H4 (cell line): ENCODE measurements at places on chromosomes 2 and 18. TPM values are rescaled to one million over a fixed set of nuclear protein-coding genes. Genes with fewer than 3 reads are reported as not detected.

The TRIM43B gene
- not detected in 2 replicates for total RNA-seq

The FZD7 gene
- total RNA-seq, result 19.0 and 25.2 TPM in 2 replicates

The IL36G gene
- not detected in 2 replicates for total RNA-seq

The ALLC gene
- total RNA-seq, result not detected in 2 replicates

The ST8SIA5 gene
- total RNA-seq, result under 0.01 and 0.48 TPM in 2 replicates

The CD207 gene
- not detected in 2 replicates for total RNA-seq

The SPATS2L gene
- total RNA-seq, result 55.5 and 68.1 TPM in 2 replicates

The FHOD3 gene
- total RNA-seq, result 4.9 and 6.1 TPM in 2 replicates

The TLX2 gene
- not detected in 2 replicates for total RNA-seq

The HOXD4 gene
- not detected in 2 replicates for total RNA-seq

The CCDC88A gene
- 18.7 and 19.8 TPM in 2 replicates for total RNA-seq

The RAB6D gene
- not detected in 2 replicates for total RNA-seq

The ATAD2B gene
- total RNA-seq, result 2.3 and 2.6 TPM in 2 replicates

The DCC gene
- total RNA-seq, result 0.02 and 1.0 TPM in 2 replicates

The COX7A2L gene
- total RNA-seq, result 194 and 221 TPM in 2 replicates

DNA sequence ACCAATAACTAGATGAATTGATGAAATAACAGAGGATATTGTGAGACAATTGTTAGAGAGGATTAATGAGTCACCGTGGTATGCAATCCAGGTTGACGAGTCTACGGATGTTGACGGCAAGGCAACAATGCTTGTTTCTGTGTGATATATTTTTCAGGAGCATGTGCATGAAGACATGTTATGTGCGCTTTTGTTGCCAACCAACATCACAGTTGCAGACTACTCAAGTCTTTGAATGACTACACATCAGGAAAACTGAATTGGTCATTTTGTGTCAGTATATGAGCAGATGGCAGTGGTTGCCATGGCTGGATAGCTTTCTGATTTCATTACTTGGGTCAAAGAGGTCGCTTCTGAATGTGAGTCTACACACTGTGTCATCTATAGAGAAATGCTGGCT lies 96.8 kb upstream of the CRACDL start:
- no peak for DNase-seq

DNA sequence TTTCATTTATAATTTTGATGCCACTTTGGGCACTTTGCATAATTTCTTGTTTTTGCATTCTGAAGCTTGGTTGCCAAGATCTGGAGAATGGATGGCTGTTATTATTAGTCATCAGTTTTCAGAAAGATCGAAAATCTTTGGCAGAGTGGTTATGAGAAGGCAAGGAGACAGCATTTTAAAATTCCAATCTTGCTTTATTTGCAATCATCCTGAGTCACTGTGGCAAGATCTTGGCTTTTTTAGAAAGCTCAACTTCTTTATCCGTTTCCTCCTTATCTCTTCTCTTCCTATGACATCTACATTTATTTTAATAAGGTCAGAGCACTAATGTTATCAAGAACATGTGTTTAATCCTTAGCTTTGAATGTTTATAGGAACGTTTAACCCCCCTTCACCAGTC lies 31.1 kb upstream of the EIF2AK3 start:
- DNase-seq, result no peak

DNA sequence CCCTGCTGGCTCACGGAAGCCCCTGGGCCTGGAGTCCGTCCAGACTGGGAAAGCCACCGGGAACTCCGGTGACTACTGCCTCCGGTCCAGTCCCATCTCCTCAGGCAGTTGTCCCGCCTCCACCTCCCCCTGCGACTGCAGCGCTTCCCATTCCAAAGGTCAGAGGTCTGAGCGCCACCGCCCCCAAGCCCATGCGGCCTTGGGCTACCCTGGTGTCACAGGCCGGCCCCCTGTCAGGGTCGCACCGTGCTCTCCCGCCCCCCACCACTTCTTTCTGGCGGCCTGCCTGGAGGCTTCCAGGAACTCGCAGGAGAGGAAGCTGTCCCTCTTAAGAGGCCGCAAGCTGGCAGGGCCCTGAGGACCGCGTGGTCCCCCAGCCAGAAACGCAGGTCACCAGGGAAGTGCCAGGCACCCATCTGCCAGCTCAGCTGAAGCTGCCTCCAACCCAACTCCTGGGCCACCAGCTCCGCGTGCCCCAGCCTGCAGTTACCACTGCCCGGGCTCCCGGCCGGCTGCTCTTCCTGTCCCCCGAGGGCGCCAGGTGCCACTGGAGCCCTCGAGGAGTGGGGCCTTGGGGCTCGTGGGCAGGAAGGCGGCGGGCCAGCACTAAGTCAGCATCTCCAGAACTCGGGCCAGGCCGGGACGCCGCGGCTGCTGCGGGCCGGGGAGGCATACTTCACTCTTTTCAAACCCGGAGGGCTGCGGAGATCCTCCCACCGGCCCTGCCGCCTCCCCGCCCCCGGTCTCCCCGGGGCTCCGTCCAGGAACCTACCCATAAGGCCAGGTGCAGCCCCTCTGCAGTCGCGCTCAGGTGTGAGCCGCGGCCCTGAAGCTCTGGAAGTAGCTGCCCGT lies 83.3 kb upstream of the POMC start:
- no peak for DNase-seq

DNA sequence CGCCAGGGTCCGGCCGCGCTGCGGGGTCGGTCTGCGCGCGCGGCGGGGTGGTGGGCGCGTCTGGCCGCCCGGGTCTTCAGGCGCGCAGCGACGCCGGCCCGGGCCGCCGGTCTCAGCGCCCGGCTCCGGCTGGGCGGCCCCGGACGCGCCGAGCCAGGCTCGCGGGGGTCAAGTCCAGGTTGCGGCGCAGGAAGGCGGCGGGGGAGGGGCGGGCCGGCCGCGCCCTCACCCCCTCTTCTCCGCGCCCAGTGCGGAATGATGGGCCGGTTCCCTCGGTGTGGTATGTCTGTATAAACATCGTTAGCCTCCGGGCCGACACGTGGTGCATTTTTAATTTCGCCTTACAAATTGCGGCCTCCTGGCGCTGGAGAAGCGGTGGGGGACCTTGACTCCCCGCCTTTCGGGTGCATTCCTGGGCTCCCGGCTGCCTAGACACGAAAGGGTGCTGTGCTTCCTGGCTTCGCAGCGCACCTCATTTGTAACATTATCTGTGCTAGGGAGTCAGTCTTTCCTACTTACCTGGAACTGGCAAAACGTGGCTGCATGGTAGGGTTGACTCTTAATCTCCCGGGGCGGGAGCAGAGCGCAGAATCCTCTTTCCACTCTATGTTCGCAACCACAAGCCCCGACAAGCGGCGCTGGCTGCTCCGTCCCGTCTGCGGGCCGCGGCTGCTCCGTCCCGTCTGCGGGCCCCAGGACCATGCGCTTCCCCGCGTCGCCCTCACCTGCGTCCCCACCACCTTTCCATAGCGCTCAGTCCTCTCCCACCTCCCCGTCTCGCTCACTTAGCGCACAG lies 69.0 kb downstream of the CTAGE1 start:
- DNase-seq, result peak; percentile 73

- DNase-seq, result no peak
Measured at GRCh38 chr2:219448776-219449341, 14.2 kb downstream of the SPEG start.

DNA sequence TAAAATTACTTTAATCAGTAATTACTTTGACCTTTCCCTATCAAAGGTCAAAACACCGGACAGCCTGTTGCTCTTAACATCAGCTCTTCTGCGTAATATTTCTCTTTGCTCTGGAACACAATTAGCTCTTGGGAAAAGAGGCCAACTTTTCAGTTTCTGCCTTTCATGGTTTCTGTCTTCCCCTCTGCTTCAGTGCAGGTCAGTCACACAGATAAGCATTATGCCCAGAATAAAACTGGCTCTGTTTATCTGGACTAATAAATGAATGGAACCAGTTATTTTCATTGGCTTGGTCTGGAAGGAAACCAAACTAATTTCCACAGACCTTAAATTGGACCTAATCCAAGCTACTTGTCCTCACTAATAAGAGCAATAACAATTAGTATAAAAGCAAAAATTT lies 26.2 kb upstream of the GALNT3 start:
- DNase-seq, result no peak

DNA sequence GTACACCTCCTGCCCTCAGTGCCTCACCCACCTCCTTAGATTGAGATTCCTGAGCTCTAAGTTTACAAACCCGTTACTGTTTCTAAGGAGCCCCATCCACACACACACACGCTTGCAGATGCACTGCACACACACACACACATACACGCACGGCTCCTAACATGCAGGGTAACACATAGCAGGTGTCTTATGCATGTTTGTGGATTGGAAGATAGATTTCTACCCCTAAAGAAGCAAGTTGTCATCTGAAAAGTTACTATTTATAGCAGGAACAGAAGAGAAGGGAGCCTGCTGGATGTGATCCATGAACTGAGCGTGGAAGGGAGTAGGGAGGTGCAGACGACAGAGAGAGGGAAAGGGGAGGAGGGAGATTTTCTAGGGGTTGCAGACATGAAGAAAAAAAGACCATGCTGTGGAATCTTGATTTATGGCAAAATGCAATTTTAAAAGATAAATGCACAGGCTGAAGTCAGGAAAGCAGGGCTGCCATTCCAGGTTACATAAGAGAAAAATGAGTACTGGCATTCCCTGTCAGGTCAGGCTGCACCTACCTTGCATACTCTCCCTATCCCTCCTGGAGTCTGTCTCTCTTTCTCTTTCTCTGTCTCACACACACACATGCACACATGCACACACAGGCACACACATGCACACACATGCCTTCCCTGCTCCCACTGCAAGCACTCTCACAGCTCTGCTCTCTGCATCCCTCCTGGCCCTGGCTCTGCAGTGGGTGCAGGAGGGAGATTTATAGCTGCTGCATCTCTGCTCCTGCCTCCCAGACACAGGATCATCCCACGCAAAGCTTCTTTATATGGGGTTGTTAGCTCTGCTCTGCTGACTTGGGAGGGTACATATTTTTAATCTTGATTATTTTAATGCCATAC lies 192.6 kb upstream of the MYT1L start:
- no peak for DNase-seq

DNA sequence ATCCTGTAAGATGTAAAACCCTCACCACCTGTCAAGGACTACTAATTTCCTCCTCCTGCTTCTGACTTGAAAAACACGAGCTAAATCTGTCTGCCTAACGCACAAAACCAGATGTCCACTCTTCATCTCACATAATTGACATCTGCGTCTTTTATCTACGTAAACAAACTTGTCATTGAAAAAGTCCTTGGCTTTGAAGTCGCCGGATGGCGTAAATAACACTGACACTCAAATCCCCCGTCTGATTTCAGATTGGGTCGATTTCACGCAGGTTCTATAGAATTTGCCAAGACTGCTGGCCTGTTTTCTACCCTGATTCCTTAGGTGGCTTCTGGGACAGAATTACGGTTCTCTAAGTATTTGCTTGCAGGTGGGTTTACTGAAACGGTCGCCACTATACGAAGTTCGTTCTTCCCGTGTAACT lies 539 bp upstream of the MOB4 start:
- no peak for DNase-seq

GRCh38 chr2:84640411-84640810 lies 124.1 kb downstream of the DNAH6 start:
- no peak for DNase-seq

DNA sequence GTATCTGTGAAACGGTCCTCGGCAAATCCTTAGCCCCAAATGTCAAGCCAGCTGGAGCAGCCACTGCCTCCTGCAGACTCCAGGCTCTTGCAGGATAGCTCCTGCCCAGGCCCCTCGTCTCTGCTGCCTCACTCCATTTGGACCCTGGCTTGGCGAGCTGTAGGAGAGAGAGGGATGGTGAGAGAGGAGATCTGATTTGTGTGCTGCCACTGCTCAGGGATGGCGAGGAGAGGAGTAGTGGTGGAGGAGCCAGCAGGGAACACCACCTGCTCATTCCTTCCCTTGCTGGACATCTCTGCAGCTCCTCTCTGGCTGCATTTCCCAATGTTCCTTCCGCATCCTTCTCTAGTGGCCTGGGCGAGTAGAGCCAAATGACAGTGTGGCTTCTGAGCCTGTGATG lies 109.1 kb upstream of the NCK2 start:
- no peak for DNase-seq

- DNase-seq, result no peak
Measured at GRCh38 chr2:241019441-241020139, 21.2 kb downstream of the SNED1 start.

- no peak for DNase-seq
Measured at GRCh38 chr2:20481798-20482405, 35.0 kb downstream of the RHOB start.

DNA sequence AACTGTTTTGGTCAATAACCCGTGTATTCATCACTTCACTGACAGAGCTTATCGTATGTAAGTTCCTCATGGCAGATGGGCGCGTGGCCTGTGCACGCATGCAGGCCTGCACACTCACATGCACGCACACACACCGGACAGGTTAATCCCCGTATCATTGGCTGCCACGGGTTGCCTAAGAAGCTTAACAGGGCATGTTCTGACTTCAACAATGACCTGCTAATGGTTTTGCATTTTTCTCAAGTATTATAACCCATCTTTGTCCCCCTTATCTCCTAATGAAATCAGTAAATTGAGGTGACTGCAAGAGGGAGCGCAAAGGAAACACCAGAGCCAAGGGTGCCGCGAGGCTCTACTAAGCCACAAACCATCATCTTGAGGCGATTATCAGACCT lies 399.0 kb upstream of the ID2 start:
- no peak for DNase-seq

GRCh38 chr2:223099561-223099960 lies 47.6 kb downstream of the KCNE4 start:
- no peak for DNase-seq

GRCh38 chr2:157838442-157839161 lies 37.5 kb downstream of the ACVR1 start:
- peak; percentile 90 for DNase-seq

DNA sequence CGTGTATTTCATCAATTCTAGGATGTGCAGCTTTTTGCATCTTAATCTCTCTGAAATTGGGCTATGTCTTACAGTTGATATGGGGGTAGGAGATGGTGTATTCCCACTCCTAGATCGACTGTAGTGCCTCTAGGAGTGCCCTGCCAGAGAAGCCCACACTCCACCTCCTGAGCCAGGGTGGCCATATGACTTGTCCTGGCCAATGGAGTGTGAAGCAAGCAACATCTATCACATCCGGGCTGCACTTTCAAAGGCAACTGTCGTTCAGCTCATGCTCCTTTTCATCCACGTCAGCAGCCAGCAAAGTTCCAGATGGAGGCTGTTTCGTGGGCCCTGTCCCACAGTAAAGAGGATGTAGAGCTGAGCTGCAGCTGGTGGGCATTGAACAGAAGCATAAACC lies 149.4 kb upstream of the SLC1A4 start:
- DNase-seq, result no peak

GRCh38 chr18:49857708-49858107 lies 44.4 kb upstream of the ACAA2 start:
- DNase-seq, result no peak

DNA sequence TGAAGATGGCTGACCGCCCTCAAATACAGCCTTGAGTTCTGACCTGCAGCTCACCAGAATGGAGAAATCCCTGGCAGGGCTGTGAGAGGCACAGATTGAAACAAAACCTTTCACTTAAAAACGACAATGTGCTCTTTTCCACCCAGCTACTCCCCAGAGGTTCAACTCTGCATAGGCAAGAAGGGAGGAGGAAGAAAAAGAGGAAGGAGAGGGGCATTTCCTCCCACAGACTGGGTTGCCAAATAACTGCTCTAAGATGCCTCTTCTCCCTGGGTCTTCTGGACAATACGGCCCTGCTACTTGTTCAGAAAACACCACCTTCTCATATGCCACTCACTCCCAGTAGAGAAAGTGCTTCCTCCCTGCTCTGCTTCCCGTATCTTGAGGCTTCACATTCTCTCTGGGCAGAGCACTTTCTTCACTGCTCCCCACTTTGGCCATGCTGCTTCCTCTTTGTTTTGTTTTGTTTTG lies 136.4 kb upstream of the SLC1A4 start:
- DNase-seq, result no peak

- DNase-seq, result no peak
Measured at GRCh38 chr2:221451862-221452788, 120.0 kb downstream of the EPHA4 start.
